ENCODE measurements at places on chromosomes 7 and 10.

DNA sequence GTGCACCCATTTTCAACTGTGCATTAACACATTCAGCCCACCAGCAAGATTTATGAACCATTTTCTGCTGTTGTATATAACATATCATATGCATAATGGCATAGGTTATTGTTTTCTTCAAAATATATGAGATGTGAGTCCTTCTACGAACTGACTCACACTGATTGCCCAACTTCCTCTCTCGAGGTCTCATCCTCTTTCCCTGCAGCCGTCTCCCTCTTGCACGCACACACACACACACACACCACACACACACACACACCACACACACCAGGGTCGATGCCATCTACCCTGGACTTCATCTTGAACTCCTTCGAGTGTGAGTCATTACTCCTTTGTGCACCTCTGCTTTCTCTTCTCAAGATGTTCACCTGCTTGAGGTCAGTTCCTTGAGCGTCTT, 36.7 kb downstream of the EGFR start:
- no peak for DNase-seq

DNA sequence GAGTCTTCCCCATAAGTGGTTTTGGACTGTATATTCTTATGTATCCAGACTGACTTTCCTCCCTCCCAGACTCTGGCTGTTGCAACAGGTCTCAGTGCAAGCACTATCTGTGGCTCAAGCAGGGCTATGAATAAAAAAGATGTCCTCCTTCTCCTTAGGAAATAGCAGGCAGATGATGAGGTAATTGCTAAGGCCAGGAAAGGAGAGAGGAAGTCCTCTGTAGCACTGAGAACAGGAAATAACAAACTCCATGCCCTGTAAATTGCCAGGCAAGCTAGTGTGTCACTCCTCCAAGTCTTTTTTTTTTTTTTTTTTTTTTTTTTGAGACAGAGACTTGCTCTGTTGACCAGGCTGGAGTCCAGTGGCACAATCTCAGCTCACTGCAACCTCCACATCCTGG, 900.1 kb downstream of the TYW1 start:
- no peak for DNase-seq

GRCh38 chr7:143429770-143430698, 13.2 kb upstream of the TAS2R60 start:
- DNase-seq, result no peak

DNA sequence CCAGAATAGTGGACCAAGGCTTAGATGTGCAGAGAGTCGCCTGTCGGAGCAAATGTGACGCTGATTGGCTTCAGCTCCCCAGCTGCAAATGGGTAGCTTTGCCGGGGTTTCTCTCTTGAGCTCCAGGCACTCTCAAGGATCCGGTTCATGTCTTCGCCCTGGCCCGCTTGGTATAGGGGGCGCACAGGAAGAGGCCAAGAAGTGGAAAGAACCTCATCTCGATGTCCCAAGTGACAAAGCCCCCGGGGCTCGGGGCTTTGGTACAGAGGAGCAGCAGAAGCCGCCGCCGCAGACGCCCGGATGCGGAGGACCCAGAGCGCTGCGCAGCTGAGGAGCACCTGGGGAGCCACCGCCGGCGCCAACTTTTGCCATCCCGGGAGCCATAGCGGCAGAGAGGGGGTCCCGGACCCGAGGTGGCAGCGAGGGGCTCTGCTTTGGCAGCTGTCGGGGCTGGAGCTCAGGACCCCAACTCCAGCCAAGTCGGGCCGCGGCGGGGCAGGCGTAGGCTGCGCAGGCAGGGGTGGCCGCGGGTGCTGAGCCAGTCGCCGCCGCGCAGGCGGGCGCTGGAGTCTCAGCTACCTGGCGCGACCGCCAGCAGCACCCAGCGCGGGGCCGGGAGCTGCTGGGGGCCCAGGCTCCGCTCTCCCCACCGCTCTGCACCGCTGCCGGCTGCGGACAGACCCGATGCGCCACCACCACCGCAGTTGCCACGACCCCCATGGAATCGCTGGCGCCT, 466.6 kb downstream of the XPNPEP1 start:
- DNase-seq, result no peak

DNA sequence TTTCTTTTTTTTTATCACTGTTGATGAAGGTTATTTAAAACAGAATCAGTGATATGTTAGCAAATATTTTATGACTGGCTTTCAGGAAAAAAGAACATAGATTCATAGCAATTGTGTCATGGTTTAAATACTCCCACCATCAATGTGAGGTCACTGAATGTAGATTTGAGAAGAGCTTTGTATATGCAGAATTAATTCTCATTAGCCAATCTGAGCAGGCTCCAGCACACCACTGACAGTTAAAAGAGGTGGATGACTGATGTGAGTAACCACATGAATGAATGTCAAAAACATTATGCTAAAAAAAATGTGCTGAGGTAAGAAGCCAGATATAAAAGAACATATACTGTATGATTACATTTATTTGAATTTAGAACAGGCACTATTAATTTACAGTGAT, 174.8 kb upstream of the KAT6B start:
- DNase-seq, result no peak

DNA sequence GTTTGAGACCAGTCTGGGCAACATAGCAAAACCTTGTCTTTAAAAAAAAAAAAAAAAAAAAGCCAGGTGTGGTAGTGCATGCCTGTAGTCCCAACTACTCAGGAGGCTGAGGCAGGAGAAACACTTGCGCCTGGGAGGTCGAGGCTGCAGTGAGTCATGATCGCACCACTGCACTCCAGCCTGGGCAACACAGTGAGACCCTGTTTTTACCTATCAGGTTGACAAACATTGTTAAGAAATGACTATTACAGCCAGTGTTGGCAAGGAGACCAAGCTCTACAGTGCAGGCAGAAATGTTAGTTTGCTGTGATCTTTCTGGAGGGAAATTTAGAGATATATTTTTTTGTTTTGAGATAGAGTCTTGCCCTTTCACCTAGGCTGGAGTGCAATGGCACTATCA, 37.3 kb downstream of the CUL1 start:
- DNase-seq, result no peak

- DNase-seq, result no peak
These were observed 18.0 kb downstream of the STARD3NL start for GRCh38 chr7:38195804-38196595.

- no peak for DNase-seq
These were observed 98.7 kb downstream of the LRRC4 start for GRCh38 chr7:127932496-127932895.

GRCh38 chr10:86500846-86501245, 20.7 kb downstream of the WAPL start:
- DNase-seq, result no peak

GRCh38 chr10:44245601-44245938, 139.3 kb downstream of the CXCL12 start:
- DNase-seq, result no peak
